ENCODE measurements at places on chromosomes 7 and 10.

- DNase-seq: no peak
Observed at GRCh38 chr10:84945791-84946190, 617.4 kb downstream of the CCSER2 start.

DNA sequence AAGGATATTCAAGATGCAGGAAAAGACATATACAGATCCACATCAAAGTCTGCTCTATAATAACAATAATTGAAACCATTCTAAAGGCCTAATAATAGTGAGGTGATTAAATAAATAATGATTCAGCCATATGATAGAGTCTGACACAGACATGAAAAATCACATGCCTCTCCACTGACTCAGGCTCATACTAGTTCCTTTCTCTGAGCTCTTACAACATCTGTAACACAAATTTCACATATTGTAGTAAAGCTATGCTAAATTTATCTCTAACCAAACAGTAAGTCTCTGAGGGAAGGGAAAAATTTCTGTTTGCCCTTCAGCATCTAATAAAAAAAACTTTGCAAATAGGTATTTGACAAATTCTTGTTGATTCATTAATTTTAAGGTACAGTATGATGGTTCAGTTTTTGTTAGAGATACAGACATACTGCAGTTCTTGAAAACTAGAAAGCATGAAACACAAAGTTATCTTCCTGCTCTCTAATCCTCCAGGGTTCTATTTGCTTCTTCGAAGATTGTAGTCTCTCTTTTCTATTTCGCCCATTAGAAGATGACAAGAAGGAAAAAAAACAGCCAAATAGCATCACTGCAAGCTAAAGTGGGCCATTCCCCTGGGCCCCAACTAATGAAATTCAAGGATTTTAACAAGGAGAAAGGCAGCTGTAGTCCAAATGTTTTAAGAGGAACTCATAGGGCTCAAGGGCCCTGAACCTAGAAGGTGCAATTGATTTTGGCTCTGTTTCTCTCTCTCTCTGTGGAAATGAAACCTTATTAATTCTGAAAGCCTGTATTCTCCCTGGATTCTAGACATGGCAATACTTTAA is 53.9 kb downstream of the CUBN start:
- DNase-seq: no peak

- DNase-seq: no peak
Observed at GRCh38 chr7:141551782-141552181, 572 bp downstream of the AGK start.

DNA sequence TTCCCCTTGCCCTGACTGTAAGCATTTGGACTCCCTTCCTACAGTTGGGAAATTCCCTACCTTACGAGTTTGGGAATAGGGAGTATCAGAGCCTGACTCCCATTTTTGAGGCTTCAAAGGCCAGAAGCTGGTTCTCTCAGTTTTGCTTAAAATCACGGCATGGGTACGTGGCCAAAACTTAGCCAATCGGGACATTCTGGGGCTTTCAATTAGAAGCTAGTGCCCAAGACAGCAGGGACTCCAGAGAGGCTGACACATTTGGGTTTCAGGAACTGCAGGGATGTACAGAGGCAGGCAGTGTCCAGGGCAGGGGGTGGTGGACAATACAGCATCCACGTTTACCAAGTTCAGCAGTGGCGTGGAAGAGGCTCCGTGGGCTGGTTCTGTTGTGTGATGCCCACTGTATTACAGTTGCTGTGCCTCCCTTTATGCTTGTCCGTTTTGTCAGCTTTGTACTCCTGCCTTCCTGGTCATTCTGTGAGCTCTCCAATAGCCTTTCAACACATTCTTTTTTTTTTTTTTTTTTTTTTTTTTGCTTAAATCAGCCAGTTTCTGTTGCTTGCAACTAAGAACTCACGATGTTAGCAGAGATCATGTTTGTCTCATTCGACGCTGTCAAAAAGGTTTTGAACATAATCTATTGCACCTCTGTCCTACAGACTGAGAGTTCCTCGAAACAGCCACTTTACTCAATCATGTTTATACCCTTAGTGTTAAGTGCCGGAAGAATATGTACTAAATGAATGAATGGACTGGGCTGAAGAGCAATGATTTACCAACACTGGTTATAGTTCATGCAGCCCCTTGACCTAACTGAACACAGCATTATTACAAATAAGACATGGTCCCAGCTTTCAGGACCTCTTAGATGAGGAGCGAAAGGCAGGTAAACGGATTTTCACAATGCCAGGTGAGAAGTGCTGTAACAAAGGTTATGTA is 1.1 kb downstream of the GGCT start:
- DNase-seq: no peak
